RWPE1 (cell line): ENCODE measurements at places on chromosomes 7 and 10.

DNA sequence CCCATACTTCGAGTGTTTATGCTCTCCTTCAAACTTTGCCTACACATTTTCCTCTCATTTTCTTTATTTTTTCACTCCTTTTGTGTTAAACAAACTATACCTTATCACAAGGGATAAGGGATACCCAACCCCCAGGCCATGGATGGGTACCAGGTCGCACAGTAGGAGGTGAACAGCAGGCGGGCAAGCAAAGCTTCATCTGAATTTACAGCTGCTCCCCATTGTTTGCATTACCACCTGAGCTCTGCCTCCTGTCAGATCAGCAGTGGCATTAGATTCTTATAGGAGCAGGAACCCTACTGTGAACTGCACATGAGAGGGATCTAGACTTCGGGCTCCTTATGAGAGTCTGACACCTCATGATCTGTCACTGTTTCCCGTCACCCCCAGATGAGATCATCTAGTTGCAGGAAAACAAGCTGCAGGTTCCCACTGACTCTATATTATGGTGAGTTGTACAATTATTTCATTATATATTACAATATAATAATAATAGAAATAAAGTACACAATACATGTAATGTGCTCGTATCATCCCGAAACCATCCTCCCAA is 28.5 kb downstream of the ZC3HC1 start:
- no peak for DNase-seq

DNA sequence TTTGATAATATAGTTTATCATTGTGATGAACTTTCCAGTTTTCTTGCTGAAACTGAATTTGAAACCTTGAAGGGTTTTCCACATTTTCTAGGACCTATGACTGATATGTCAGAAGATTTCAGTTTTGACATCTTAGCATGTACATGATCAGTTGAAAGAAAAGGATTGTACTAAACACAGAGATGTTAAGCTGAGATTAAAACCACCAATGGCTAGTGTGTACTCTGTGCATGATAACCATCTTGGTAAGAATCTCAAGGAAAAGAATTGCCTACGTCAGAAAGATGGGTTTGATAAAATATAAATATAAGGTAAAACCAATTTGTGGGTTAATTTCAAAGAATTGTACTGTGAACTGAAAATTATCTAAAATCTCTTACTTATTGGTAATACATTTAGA is 776.4 kb downstream of the GATA3 start:
- no peak for DNase-seq

GRCh38 chr7:83161899-83162401 is 734 bp downstream of the PCLO start:
- DNase-seq: no peak

GRCh38 chr7:56287429-56288138 is 171.4 kb upstream of the NUPR2 start:
- DNase-seq: no peak

- DNase-seq: peak; percentile 28
These were observed 77.8 kb downstream of the JAZF1 start for GRCh38 chr7:28102797-28103196.

GRCh38 chr10:60732807-60733516 is 45.3 kb upstream of the CDK1 start:
- DNase-seq: peak; percentile 21

DNA sequence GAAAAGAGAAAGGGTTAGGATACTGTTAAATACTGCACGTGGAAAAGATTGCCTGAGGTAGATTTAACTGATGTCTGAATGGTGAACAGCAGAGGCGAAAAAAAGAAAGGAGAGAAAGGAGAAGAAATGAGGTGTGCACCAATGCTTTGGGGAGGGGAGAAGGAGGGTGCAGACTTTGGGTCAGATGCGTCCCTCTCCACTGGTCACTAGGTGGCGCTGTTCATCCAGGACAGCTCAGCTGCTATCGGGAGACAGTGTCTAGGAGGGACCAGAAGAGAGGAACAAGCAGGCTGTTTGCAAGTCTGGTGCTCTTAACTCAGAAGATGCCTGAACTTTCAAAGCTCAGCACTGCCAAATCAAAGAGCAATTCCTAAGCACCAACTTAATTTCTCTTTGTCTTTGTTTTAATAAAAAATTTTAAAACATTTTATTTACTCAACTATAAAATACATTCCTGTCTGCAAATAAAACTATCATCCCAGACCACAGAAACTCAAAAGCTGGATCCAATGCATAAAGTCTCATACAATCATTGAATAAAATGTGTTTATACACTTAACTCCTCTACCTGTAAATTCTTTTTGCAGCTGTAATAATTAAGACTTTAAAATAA is 83.9 kb upstream of the PDLIM1 start:
- DNase-seq: peak; percentile 85

DNA sequence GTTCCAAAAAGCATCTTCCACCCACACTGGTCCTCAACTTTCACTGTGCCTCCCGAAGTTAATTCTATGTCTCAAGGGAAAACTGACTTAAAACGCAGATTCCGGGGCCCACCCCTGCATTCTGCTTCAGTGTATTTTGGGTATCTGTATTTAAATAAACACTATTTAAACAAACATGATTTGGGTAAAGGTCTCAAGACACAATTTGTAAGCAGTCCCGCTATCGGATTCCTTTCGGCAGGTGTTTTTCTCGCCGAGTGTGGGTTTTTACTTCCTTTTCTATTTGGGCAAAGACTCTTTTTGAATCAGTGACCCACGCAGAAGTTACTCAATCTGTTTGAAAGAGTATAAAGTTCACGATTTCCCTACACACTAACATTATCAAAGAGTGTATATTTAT is 1.2 kb downstream of the PDIA4 start:
- DNase-seq: no peak

DNA sequence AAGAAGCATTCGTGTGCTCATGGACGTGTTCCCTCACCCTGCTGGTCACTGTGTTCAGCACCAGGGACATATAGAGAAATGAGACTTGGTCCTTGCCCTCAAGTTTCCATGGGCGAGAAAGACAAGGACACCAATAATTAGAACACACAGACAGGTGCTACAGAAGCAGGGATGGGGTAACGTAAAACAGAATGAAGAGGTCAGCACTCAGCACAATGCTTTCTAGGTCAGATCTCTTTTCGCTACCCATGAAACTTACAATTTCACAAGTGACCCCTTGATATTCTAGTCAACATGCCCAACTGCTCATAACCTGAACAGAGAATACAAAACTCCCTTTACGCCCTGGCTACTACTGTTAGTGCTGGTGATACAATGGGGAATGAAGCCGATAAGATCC is 6.0 kb upstream of the ANK3 start:
- no peak for DNase-seq

GRCh38 chr10:52066383-52066782 is 247.7 kb upstream of the DKK1 start:
- no peak for DNase-seq

DNA sequence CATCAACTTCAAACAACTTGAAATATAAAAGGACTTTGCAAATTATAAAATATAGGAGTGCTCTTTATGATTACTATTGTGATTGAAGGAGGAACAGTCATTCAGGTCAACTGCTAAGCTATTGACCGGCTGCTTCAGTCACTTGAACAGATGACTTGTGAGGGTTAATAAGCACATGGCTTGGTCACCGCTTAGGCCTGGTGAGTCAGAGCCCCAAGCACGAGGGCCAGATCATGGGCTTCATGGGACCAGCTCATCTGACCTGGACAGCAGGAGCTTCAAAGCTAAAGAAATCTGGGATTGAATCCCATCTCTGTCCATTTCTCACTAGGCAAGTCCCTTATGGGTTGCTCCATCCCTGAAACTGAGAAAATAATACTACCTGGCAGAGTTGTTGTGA is 60.4 kb upstream of the ADO start:
- DNase-seq: no peak

- DNase-seq: no peak
These were observed 17.1 kb downstream of the GBX1 start for GRCh38 chr7:151150388-151150787.

DNA sequence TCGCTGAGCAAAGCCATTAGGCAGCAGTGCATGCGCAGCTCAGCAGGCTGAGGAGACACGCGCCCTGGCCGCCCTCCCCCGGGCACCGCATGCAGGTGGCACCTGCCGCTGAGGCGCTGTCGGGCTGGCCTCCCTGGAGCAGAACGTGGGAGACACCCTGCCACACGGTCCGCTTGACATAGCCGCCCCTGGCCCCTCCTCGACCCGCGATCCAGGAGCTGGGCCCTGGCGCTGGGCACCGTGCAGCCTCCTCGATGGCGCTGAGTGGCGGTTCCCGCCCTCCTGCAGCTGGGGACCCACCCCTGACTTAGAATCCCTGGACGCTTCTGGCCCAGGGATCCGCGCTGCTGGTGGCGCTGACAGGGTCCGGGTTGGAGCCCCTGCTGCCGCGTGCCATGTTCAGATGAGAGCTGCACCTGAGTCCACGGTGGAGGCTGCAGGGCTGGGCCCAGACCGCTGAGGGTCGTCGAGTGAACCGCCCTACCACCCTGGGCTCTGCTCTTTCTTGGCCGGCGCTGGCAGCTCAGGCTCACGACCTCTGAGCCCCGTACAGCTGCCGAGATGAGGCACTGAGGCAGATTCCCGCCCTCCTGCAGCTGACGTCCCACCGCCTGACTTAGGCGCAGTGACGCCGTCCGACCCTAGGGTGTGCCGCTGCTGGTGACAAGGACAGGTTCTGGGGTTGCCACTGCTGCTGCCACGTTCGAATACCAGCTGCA is 116.8 kb downstream of the OR13A1 start:
- DNase-seq: no peak

DNA sequence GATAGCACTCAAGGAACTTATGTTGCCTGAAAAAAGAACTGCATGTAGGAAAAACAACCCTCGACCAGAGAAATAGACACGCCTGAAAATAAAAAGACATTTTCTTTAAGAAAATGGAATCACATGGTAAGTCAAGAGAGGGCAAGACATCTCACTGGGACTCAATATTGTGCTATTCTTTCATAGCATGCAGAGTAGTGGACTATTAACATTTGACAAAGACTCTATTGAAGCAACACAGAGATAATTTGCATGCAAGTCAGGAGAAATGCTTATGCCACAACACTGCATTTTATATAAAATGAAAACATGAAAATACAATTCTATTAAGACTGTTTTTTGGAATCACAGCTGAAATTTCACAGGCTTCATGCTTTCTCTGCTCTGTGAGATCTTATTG is 77.9 kb upstream of the RHOBTB1 start:
- no peak for DNase-seq

DNA sequence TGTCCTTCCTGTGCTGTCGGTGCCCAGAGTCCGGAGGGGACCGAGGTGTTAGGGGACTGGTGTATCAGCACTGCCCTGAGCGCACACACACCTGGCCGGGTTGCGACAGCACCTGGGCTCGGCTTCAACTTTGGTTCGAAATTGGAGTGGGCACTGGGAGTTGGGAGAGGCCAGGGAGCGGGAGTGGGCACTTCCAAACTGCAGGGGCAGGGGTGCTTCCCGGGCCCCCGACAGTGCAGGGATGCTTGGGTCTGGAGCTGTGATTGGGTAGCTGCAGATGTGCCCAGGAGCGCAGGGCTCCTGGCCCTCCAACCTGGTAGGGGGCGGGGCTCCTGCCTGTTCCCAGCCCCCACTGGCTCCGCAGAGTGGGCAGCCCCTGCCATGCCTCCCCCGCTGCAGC is 7.7 kb downstream of the BBS9 start:
- DNase-seq: no peak

- no peak for DNase-seq
These were observed 35.5 kb upstream of the CABCOCO1 start for GRCh38 chr10:61627266-61627665.

- DNase-seq: peak; percentile 51
These were observed 60.5 kb downstream of the PPP1R17 start for GRCh38 chr7:31747553-31747952.

- no peak for DNase-seq
These were observed 33.1 kb downstream of the SEMA3C start for GRCh38 chr7:80885757-80886156.

DNA sequence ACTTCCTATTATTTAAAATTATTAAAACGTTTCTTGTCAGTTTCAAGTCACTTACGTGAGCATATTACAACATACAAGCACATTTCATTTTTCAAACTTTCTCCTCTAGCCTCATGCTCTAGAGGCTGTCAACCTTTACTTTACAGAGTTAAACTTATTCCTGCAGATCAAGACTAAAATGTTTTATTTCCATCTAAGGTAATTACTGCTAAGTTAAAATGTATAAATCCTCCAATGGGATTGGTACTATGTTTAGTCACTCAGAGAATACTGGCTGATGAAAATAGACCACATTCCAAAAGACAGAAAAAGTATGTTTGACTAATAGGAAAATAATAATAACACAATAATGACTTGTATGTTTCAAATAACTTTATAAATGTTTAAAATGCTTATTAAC is 8.4 kb upstream of the TRDMT1 start:
- no peak for DNase-seq

DNA sequence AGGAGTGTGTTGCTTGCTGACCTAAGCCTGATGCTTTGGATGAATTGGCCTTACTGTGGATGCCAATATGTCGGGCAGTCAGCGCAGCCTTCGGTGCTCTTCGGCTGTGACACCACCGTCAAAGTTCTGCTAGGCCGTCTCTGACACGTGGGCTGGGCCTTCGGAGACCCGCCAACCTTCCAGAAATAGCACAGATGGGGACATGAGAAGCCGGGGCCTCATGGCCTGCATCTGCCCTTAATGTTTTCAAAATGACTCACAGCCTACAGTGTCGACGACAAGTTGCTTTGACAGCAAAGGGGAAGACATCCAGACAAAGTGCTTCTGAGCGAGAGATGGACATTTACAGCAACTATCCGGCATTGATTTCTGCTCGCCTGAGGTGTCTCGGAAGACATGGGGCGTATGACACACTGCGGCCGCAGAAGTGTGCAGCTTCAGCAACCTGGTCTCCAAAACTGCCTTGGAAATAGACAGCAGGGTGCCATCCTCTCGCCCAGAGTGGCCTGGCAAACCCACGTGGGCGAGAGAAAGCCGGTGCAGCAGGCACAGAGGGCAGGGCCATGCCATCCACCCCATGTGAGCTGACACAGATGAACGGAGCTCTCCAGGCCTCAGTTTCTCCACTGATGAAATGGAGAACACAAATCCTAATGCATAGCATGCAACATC is 94.0 kb upstream of the PPP2R2D start:
- DNase-seq: no peak

GRCh38 chr10:8554574-8554973 is 500.1 kb downstream of the GATA3 start:
- DNase-seq: no peak
